Amniotic epithelial cell (primary cell): ENCODE measurements at places on chromosomes 2 and 18.

GRCh38 chr2:65436824-65437221, 4.4 kb upstream of the SPRED2 start:
- no peak for DNase-seq

DNA sequence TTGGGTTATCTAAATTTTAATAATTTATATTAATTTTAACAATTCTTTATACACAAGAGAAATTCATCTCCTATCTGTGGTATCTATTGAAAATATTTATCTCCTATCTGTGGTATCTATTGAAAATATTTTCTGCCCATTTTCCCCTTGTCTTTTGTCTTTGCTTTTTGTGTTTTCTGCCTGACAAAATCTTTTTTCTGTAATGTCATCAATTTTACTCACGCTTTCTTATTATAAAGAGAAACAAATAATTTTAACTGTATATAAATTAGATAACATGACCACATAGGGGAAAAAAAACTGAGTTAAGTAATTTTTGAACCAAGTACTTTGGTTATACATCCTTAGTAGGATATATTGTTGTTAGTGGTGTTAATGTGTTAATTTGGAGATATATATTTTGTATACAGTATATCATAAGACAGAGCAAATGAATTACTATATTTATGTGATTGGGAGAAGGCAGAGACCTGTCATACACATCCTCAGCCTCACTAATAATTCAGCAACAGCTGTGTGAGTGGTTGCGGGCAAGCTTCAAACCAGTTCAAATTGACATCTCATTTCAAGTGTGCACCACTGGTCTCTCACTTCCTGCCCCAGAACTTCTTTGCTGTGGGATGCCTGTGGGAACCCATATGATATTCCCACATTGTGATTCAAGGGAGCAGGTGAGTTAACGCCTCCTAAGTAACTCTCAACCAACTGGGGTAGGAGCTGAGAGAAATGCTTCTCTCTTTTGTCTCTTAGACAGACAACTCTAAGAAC, 292.4 kb downstream of the SP3 start:
- no peak for DNase-seq

- no peak for DNase-seq
Measured at GRCh38 chr18:50311650-50312049, 24.2 kb upstream of the CXXC1 start.

GRCh38 chr2:210997373-210997772, 441.0 kb downstream of the CPS1 start:
- DNase-seq, result peak; percentile 7

DNA sequence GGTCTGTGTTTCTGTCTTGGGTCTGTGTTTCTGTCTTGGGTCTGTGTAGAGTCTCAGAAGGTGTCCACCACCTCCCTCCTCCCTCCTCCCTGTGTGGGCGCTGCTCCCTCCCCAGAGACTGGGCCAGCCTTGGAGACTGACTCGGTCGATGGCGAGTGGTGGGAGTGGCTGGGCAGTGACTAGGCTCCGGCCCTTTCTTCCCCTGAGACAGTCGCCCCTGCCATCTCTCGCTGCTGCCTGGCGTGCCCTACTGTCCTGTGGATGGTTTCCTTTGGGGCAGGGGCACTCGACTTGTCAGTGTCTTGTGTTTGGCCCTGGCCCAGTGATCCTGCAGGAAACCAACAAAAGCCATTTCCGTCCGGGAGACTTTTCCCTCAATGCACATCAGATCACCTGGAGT, 215.8 kb downstream of the NDUFA10 start:
- DNase-seq, result no peak

GRCh38 chr2:238415036-238415764, 11.5 kb upstream of the ASB1 start:
- DNase-seq, result no peak

DNA sequence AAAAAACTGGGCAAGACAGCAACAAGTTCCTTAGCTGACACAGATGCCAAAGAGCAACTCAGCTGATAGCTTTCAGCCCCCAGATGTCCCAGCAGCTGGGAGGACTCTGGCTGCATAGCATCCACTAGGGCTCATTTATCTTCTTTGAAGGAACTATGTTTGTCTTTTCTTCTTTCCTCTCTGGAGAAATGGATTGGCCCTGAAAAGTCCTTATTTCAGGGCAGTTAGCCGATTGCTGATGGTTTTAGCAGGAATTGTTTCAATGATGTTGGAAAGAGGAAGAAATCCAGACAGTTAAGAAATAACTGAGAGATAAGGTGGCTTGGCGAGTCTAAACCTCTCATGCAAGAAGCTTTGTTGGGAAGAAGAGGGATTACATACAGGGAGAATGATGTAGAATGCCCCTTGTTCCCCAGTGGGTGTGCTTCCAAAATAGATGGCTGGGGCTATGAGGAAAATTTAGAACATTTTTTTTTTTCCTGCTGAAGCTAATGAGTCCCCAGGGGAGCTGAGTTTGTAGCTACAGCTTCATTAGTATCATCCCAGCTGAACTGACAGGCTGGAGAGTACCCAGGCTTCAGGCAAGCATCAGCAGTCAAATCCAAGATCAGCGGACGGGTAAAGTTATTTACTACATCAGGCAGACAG, 33.6 kb upstream of the SERPINE2 start:
- peak; percentile 45 for DNase-seq
